Hair follicular keratinocyte (primary cell): ENCODE measurements at places on chromosomes 2 and 18. TPM values are rescaled to one million over a fixed set of nuclear protein-coding genes. Genes with fewer than 3 reads are reported as not detected.

The VWC2L gene
- total RNA-seq: not detected in 2 replicates

The FTCDNL1 gene
- 0.08 and 0.57 TPM in 2 replicates for total RNA-seq

The IL36RN gene
- total RNA-seq: 0.15 and 1.0 TPM in 2 replicates

The HOXD9 gene
- not detected in 2 replicates for total RNA-seq

The TTN gene
- under 0.01 TPM in 1 of 2 replicates, not detected in the other for total RNA-seq
